Left cardiac atrium (tissue), 4 donors: ENCODE measurements at places on chromosomes 12 and 14. TPM values are rescaled to one million over a fixed set of nuclear protein-coding genes. Genes with fewer than 3 reads are reported as not detected.

The KRT75 gene
- total RNA-seq: not detected

The COX8C gene
- total RNA-seq: not detected

The ZNF891 gene
- 1.2 TPM for total RNA-seq

The IGF1 gene
- total RNA-seq: 61.6 TPM

The KRT83 gene
- total RNA-seq: not detected

The CMA1 gene
- 5.2 TPM for total RNA-seq

The SLCO1B3 gene
- total RNA-seq: not detected

The BCL2L14 gene
- not detected for total RNA-seq

The VDR gene
- total RNA-seq: 3.1 TPM

The TAS2R30 gene
- 0.97 TPM for total RNA-seq

The LIN7A gene
- total RNA-seq: 13.6 TPM

The MYL2 gene
- total RNA-seq: 31.0 TPM

The KERA gene
- total RNA-seq: not detected

The CD9 gene
- total RNA-seq: 167 TPM

The RPL6 gene
- total RNA-seq: 695 TPM

The GLI1 gene
- total RNA-seq: 1.2 TPM

The HOXC11 gene
- not detected for total RNA-seq

The MGP gene
- total RNA-seq: 1,325 TPM

The CLEC9A gene
- not detected for total RNA-seq

The DHRS4 gene
- 20.5 TPM for total RNA-seq

The VRTN gene
- total RNA-seq: not detected

The B4GALNT1 gene
- 3.3 TPM for total RNA-seq

The KRT86 gene
- total RNA-seq: not detected

The PTGDR gene
- 0.85 TPM for total RNA-seq

The LEMD3 gene
- total RNA-seq: 16.0 TPM

The CD163 gene
- 186 TPM for total RNA-seq

The MYH6 gene
- total RNA-seq: 10,415 TPM

The ORAI1 gene
- 11.7 TPM for total RNA-seq

The CPNE6 gene
- not detected for total RNA-seq
